ENCODE measurements at places on chromosomes 3 and 15.

DNA sequence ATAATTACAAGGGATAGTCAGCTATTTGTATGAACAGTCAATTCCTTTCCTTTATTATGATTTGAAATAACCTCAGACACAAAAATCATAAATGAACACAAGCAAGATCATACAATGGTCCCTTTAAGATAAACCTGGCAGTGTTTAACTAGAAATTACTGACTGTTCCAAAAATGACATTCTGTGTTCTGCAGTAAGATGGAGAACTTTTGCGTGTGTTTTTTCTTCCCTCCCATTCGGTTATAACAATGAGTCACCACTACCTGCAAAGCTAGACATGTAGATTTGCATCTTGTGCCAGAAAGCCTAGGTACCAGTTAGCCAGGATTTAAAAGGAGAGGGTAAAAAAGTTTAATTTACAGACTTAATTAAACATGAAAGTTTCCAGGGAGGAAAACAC, 248.2 kb upstream of the ADAMTS9 start:
- DNase-seq: no peak

DNA sequence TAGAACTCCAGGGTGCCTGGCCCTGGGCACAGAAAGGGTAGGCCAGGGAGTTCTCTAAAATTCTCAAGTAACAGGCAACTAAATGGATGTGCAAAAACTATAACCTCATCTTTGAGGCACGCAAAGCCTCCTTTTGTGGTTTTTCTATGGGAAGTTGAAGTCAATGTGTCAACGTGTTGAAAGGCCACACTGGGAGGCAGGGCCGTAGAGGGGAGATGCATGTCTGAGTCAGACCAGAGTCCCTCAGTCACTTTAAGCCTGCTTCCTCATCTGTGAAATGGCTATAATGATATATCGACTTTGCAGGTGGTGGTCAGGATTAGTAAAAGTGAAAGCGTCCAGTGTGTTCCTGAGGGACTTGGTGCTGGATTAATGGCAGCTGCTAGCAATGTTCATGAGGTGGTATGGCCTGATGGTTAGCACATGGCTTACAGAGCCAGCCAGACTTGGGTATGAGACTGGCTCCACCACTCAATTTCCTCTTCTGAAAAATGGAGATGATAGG, 17.0 kb downstream of the TGM5 start:
- no peak for DNase-seq

GRCh38 chr15:68466876-68467275, 34.9 kb upstream of the ITGA11 start:
- no peak for DNase-seq

- no peak for DNase-seq
These were observed 58.4 kb downstream of the IQSEC1 start for GRCh38 chr3:13014755-13015285.

GRCh38 chr15:35206060-35206675, 121.1 kb upstream of the NANOGP8 start:
- no peak for DNase-seq

DNA sequence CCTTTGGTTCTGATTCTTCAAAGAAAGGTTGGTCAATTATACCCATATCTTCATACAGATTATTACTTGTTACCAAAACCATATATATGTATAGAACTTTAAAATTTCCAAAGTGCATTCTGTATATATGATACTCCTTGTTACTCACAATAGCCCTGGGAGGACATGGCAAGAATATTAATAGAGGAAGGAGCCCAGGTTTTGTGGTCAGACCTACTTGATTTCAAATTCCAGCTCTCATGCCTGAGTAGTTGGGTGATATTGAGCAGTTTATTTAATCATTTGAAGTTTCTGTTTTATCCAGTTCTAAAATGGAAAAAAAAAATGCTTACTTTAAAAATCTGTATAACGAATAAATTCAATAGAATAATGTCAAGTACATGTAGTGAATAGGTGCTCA, 2.5 kb downstream of the IL1RAP start:
- no peak for DNase-seq

DNA sequence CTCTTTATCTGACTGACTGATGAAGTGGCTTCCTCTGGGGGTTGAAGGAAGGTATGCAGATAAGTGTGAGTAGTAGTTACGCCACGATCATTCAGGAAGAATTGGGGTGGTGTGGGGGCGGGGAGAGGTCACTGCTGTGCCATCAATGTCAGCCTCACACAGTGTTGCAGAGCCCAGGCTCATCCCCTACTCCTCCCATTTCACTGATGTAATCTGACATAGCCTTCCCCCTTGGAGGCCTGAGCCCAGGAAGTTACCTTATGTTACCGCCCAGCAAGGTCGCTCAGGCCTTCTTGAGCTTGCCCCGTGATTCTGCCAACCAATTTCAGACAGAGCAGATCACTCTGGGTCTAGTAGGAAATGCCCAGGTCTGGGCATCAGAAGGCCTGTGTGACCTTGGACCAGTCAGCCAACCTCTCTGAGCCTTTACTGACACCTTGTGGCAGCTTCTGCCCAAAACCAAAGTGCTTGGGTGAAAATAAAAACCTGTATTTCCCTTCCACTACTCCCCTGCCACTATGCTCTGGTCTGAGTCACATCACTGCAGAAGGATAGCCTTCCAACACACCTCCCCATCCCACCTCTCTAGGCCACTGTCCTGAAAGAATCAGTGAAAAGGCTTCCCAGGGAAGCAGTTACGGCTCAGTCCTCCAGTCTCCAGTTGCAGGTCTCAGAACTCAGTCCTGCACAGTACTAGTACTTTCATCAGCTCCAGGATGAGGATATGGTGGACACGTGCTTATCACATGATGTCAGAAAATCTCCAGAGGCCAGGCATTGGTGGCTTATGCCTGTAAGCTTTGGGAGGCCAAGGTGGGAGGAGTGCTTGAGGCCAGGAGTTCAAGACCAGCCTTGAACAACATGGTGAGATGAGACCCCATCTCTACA, 28.1 kb upstream of the INSYN1 start:
- peak; percentile 13 for DNase-seq

DNA sequence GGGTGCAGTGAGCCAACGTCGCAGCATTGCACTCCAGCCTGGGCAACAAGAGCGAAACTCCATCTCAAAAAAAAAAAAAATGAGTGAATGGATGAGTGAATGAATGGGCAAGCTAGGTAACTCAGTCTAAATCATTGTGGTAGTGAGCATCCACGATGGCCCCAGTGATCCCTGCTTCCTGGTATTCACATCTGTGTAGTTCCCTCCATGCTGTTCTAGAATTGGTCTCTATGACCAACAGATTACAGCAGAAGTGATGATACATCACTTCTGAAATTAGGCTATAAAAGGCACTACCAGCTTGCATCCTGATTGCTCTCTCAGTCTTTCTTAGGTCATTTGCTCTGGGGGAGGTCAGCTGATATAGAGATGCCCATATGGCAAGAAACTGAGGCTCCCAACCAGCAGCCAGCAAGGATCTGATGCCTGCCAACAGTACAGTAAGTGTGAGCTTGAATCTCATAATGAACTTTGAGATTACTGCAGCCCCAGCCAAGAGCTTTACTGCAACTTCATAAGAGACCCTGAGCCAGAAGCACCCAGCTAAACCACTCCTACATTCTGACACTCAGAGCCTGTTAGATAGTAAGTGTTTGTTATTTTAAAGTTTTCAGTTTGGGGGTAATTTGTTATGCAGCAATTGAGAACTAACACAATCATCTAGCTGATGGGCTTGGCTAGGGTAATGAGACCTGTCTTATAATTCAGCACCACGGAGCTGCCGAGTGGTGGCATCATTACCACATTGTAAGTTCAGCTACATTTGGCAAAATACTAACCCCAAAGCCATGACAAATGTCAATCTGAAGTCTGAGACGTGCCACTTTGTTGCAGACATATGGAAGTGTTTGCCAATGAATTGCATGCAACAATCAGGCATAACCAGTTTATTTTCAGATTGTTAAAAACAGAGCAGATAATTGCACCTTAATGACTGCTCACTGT, 53.0 kb downstream of the KLHL6 start:
- DNase-seq: no peak

GRCh38 chr15:90572893-90573292, 43.2 kb downstream of the CRTC3 start:
- no peak for DNase-seq

GRCh38 chr3:138440596-138440995, 6.2 kb downstream of the ESYT3 start:
- DNase-seq: no peak

DNA sequence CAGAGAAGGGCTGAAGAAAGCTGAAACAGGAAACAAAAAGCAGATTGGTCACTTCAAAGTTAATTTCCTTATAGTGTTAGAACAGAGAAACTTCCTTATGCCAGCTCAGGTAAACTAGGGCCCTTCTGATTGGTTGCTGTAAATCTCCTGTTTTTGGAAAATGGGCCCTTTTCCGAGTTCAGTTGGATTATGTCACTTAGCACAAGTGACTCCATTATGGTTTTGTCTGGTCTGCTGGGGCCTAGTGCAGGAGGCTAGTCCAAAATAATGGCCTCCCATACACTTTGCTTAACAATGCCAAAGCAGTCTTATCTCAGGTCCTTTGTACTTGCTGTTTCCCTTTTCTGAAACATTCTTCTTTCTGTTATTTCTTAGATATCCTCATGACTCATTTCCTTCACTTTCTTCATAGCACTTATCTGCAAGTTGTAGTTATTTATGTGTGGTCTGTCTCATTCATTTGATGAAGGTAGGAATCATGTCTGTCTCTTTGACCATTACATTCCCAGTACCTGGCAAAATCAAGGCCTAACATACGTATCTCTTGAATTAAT, 7.7 kb upstream of the DCP1A start:
- DNase-seq: peak; percentile 61

- peak; percentile 75 for DNase-seq
These were observed 5.4 kb downstream of the MUC4 start for GRCh38 chr3:195806211-195806915.

GRCh38 chr3:138060792-138061191, 50.8 kb downstream of the CLDN18 start:
- DNase-seq: no peak

DNA sequence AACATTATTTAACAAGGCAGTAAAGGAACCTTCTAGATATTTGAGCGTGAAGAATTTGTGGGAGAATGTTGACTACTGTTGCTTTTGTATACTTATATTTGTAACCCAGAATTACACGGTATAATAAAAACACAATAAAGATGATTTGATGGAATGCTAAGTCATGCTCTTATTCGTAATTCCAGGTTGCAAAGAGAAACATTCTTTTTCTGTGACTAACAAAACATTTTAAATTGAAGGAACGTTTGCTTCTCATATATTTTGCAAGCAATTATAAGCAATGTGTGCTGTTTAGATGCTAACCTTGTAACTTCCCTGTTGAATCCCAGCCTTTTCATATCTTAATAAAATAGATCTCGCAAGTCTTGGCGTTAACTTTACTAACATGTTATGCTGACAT, 124.4 kb upstream of the CGNL1 start:
- DNase-seq: no peak

DNA sequence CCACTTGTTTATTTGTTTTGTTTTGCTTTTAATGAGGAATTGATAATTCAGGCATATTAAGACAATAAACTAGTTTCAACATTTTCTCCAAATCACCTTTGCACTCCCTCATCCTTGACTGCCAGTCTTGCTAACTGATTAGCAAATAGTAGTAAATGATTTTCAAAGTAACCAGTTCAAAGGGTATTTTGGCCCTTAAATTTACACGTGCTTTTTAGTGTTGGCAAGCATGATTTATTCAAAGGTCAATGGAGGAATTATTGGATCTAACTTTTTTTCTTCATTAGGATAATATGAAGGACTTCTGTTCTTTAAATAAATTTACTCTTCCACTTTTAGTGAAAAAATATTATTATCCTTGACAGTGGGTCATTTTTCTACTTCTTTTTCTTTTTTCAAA, 53.8 kb downstream of the BCHE start:
- DNase-seq: no peak

GRCh38 chr3:72290859-72291638, 506.1 kb upstream of the PROK2 start:
- DNase-seq: no peak

DNA sequence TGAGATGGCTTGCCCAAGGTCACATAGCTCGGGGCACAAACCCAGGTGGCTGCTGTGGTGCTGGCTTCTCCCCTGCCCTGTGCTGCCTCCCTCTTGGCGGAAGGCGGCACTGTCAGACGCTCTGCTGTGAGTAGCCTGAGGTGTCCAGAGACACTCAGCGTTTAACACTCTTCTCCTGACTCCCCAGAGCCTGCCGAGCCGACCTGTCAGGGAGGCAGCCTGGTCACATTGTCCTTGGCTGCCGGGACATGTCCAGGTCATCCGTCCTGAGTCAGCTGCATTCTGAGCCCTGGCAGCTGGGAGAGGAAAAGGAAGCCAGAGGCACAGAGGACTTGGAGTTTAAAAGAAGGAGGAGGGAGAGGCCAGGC, 4.7 kb downstream of the LMAN1L start:
- peak; percentile 49 for DNase-seq

All from dermis microvascular lymphatic vessel endothelial cell (primary cell).